NCI-H1417 (cell line): ENCODE measurements at places on chromosomes 6 and 20.

- no peak for DNase-seq
Measured at GRCh38 chr20:23187751-23188150, 101.6 kb upstream of the CD93 start.

GRCh38 chr20:36768768-36769430, 4.7 kb downstream of the DSN1 start:
- DNase-seq = no peak

DNA sequence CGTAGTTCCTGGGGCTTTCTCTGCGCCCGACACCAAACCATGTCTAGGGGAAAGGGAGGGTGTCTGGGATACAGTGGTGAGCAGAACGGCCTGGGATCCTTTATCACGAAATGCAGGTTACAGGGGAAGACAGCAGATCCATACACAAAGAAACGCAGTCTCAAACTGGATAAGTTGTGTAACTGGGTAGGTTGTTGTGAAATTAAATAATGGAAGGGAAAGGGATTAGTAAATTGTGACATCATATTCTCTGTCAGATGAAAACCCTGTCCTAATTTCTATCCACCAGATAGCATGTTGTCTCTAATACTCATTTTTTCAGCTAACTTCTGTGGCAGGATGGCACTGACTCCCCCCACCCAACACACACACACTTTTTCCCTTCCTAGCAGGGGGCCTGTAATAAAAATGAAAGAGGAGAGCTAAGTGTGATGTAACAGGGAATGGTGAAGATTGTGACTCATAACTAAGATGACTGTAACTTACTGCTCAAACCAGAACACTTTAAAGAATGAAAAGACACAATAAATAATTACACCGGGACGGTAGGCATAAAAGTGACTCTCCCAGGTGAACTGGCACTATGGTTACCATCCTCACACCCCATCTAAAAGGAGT, 769 bp upstream of the TRPC4AP start:
- peak; percentile 79 for DNase-seq

GRCh38 chr6:109081026-109081425, 13.6 kb downstream of the SESN1 start:
- no peak for DNase-seq

GRCh38 chr20:49987868-49988690, 5.3 kb downstream of the SNAI1 start:
- DNase-seq = no peak

GRCh38 chr6:47733879-47734558, 35.6 kb downstream of the ADGRF4 start:
- peak; percentile 11 for DNase-seq

GRCh38 chr6:6438286-6438685, 117.8 kb upstream of the F13A1 start:
- DNase-seq = no peak
